NCI-H2081 (cell line): ENCODE measurements at places on chromosomes 1 and 21.

- DNase-seq, result no peak
These were observed 37.0 kb upstream of the B3GALT5 start for GRCh38 chr21:39575775-39576174.

DNA sequence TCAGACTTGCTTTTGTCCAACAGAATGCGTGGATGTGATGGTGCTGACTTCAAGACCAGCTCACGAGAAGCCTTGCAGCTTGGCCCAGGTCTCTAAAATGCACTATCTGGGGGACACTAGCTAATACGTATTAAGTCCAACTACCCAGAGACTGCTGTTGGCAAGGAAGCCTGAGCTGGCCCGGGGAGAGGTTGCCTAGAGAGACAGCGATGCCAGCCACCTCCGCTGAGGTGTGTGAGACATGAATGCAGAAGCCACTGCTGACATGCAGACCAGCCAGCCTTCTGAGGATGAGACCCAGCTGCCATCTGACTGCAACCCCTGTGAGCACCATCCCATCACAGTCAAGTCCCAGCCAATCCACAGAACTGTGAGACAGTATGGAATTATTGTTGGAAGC is 32.5 kb downstream of the THAP3 start:
- DNase-seq, result no peak

GRCh38 chr1:155075535-155075934 is 3.1 kb upstream of the EFNA3 start:
- no peak for DNase-seq

- peak; percentile 28 for DNase-seq
These were observed 138.4 kb upstream of the PLD5 start for GRCh38 chr1:242662886-242663285.

- peak; percentile 25 for DNase-seq
These were observed 33.5 kb upstream of the ADAM30 start for GRCh38 chr1:119929643-119930315.

DNA sequence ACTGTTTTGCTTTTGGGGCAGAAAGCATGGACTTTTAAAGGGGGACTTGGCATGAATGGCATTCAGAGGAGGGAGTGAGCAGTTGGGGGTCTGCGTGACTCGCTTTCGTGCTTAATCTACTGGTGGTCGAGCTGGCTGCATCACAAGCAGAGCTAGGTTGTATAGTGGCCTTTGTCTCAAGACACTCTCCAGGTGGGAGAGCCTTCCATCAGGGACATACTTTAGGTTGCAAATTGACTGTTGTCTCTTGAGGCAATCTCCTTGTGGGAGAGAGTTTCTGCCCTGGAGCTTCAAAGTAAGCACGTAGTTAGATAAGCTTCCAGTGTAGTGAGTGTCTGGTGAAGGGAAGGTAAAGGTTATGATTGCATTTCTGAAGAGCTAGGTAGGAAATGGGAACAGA is 93.9 kb downstream of the C1orf21 start:
- no peak for DNase-seq

GRCh38 chr1:111719135-111719534 is 20.1 kb downstream of the INKA2 start:
- DNase-seq, result no peak

DNA sequence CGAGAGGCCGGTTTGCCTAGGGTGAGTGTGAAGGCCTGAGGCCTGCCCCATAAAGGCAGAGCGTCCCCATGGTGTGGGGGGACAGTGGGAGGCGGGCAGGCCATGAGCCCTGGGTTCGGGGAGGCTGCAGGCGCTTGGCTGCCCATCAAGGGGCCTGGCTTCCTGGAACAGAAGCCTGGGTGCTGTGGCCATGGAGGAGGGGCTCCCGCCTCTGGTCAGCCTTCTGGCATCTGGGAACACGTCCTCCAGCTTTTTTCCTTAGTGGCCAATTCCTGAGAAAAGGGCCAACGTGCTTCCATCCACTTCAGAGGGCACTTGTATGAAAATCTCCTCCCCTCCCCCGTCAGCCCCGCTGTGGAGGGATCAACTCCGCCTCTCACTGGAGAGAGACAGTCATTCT is 58.7 kb downstream of the PRDM16 start:
- no peak for DNase-seq

- DNase-seq, result no peak
These were observed 152.3 kb downstream of the DMRTA2 start for GRCh38 chr1:50270926-50271325.

GRCh38 chr1:109617291-109617801 is 2.1 kb downstream of the GNAT2 start:
- DNase-seq, result no peak
